ENCODE measurements at places on chromosomes 7 and 10.

DNA sequence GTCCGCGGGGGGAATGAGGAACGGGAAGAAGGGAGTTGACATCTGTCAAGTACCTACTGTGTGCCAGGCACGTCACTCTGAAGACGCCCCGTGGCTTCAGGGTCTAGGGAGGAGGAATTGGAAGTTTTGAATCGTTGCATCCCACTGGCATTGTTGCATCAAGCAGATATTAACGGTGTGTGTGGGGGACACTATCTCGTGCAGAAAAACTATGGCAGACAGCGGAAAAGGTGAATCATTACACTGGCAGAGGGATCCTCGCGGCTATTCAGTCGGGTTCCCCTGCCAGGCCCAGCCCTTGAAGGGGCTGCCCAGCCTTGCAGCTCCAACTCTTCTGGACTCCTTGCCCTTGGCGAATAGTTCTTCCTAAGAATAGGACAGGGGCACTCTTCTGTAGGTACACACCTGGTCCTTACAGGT is 1.0 kb upstream of the KIAA1549 start:
- DNase-seq: no peak

DNA sequence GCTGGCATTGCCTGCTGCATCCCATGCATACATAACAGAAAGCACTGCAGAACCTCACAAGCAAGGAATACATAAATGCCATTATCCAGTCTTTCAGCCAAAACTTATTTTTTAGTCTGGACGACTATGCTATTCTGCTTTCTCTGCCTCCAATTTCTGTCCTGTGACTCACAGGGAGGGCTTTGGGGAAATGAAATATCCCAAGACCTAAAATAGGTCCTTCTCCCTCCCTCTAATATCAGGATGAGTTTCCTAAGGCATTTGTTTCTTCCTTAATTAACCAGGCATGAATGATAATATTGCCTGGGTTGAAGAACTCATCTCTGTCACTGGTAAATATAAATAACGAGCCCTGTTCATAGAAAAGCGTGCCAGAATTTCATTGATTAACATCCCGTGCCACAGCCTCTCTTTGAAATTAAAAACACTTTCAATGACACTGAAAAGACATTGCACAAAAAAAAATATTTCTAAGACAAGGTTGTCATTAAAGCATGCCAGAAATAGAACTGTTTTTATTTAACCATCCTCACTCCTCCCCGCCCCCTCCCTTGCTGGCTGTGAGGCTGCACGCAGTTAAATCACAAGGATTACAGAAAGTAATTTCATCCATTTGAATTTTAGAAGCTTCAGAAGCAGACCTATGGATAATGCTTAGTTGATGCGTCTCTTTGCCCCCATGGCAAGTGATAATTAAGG is 103.0 kb upstream of the ANKRD1 start:
- DNase-seq: no peak

GRCh38 chr7:18639711-18640110 is 144.2 kb downstream of the HDAC9 start:
- DNase-seq: no peak

- DNase-seq: no peak
These were observed 10.8 kb upstream of the PPP1R3C start for GRCh38 chr10:91643700-91644099.

- DNase-seq: no peak
These were observed 416.2 kb upstream of the GHITM start for GRCh38 chr10:83723080-83723479.

DNA sequence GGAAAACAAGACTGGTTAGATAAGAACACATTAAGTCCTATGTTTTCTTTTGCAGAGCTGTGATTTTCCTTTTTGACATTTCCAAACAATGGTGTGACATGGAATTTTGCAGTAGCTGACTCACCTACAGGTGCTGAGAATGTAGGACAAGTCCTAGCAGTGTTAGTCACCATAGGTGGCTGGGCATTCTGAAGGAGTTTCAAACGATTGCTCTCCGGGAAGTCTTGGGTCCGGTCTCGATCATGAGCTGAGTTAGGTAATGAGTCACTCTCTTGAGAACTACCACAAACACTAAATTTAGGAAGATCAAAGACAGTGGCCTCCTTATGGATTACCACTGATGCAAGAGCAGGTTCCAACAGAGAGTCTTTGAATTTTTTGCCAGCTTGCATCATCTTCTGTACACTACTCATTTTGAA is 3.6 kb downstream of the FIGNL1 start:
- no peak for DNase-seq

DNA sequence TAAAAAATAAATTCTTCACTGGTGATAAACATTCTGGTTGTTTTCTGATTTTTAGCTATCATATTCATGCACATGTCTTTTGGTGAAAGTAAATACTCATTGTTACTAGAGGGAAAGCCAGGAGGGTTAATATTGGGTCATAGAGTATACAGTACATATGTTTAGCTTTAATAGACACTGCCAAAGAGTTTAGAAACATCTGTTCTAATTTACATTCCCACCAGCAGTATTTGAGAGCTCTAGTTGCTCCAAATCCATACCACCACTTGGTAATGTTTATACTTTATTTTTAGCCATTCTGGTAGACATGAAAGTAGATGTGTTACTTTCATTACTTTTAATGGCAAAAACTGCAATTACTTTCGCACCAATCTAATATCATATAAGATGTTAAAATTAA is 108.8 kb downstream of the MKX start:
- no peak for DNase-seq

GRCh38 chr10:5504146-5505072 is 5.0 kb upstream of the CALML5 start:
- no peak for DNase-seq

GRCh38 chr7:154255324-154255723 is 203.1 kb downstream of the DPP6 start:
- DNase-seq: no peak

DNA sequence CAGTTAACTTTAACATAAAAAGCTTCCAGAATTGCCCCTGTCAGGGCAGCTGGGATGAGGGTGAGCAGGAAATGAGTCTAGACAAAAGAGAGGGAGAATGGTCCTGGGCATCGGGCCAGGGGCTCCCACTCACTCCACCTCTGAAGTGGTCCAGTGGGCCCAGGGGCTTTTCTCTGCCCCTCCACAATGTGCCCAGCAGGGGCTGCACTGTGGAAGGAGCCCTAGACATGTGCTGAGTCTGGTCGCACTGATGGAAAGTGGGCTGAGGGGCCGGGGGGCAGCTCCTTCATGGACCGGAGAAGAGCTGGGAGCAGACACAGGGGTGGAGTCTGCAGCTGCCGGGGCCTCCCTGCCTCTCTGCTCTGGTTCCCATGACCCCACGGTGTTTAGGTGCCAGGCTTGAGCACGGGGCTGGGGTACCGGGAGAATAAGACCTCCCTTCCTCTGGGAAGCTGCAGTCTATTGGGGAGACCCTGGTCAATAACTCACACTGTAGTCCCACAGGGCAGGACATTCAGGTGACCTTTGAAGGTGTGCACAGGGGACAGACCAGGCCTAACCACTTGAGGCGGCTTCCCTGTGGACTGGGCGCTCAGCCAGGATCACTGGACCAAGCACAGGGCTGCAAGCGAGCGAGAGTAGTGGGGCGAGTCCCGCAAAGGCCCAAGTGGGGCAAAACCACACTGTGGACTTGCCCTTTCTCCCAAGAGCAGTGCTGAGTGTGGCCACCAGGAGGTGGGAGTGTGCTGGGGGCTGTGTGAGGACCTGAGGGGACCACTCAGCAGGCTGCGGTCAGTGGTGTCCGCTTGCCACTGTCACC is 6.1 kb downstream of the ADCY1 start:
- DNase-seq: no peak

Data from NCI-H526 treated with DMSO at 0.1 percent for 48 hours (cell line).